ENCODE measurements at places on chromosomes 4 and X.

- no peak for DNase-seq
Measured at GRCh38 chr4:183556947-183557346, 52.1 kb downstream of the ING2 start.

GRCh38 chr4:80199947-80200346 is 2.6 kb downstream of the PRDM8 start:
- DNase-seq = no peak

GRCh38 chr4:3256230-3257102 is 7.5 kb downstream of the MSANTD1 start:
- peak; percentile 20 for DNase-seq

- no peak for DNase-seq
Measured at GRCh38 chr4:147104768-147105167, 159.1 kb upstream of the TTC29 start.

GRCh38 chr4:80140194-80140593 is 57.1 kb upstream of the PRDM8 start:
- no peak for DNase-seq

- no peak for DNase-seq
Measured at GRCh38 chr4:85260064-85260463, 214.9 kb upstream of the ARHGAP24 start.

DNA sequence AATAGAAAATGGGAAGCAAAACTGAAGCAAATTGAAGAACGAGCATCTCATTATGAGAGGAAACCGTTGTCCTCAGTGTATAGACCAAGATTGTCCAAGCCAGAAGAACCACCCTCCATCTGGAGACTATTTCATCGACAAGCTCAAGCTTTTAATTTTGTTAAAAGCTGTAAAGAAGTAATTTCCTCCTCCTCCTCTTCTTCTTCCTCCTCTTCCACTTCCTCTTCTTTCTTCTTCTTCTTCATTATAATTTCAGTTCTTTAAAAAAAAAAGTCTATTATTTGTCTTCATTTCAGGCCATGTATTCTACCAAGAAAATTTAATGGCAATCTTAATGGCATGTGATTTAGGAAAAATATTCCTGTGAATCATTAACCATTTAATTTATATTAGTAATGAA is 7.6 kb downstream of the PRIMPOL start:
- no peak for DNase-seq

DNA sequence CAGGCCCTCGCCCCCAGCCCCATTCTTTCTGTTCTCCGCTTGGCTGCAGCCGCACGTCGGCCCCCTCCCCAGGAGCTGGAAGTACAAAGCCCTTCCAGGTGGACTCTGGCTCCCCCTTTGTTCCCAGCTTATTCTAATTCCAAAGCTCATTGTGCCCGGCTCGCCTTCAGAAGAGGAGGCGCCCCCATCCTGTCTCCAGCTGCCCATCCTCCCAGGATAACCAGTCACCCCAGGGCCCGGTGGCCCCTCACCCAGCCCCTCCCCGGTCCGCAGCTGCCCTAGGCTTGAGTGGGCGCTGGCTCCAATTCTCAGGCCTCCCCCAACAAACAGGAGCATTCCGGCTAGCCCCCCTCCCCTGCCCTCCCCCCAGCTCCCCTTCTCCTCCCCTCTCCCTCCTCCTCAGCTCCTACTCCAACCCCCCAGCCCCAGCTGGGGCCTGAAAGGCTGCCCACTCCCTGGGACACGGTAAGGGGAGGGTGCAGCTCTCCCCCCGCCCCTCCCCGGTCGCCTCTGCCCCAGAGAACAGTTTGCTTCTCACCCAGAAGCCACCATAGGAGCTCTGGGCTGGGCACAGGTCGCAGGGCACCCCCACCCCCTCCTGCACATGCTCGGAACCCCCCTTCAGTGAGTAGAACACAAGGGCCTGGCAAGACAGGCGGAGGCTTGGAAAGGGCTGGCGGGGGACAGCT is 3.1 kb upstream of the SLC6A8 start:
- DNase-seq = peak; percentile 49
